ENCODE measurements at places on chromosomes 1 and 21.

DNA sequence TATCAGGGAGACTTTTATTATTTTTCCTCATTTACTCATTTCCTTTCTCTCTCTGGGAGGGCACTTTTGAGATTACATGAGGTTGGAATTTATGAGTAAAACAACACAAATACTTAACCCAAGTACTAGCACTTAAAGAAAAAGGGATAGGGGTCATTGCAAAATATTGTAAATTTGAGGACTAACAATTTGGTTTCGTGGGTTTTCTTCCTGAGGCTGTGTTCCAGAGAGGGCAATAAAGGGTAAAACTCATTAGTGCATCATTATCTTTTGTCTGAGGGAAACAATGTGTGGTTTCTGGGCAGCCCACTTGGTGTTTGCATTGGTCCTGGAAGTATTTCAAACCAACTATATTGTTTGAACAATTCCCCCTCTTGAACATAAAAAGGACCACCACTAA lies 96.5 kb downstream of the GREM2 start:
- no peak for DNase-seq

GRCh38 chr1:201509601-201510374 lies 2.9 kb upstream of the CSRP1 start:
- DNase-seq, result no peak

DNA sequence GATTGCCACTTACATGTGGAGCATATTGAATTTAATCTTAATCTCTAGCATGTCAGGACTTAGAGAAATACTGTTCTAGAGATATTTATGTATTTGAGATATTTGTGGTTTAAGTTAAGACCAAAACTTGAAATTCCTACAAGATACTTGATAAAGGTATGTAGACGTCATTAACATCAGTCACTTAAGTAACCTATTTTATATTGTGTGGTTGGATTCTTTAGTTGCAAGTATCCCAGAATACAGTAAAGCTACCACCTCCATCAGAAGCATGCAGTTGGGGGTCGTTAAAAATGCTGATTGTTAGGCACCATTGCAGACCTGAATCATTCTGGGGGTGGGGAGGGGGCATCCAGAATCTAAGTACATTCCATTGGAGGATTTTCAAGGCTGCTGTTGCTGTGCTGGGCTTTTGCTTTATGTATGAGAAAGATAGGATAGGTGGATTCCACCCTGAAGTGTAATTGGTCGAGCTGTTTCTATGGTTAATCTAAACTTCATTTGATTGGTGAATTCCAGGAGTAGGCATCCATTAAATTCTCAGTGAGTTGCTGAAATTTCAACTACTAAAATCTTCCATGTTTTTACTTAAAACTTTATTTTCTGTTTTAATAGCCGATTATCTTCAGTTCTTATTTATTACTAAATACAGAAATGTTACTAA lies 4.0 kb downstream of the H3-3A start:
- DNase-seq, result no peak

DNA sequence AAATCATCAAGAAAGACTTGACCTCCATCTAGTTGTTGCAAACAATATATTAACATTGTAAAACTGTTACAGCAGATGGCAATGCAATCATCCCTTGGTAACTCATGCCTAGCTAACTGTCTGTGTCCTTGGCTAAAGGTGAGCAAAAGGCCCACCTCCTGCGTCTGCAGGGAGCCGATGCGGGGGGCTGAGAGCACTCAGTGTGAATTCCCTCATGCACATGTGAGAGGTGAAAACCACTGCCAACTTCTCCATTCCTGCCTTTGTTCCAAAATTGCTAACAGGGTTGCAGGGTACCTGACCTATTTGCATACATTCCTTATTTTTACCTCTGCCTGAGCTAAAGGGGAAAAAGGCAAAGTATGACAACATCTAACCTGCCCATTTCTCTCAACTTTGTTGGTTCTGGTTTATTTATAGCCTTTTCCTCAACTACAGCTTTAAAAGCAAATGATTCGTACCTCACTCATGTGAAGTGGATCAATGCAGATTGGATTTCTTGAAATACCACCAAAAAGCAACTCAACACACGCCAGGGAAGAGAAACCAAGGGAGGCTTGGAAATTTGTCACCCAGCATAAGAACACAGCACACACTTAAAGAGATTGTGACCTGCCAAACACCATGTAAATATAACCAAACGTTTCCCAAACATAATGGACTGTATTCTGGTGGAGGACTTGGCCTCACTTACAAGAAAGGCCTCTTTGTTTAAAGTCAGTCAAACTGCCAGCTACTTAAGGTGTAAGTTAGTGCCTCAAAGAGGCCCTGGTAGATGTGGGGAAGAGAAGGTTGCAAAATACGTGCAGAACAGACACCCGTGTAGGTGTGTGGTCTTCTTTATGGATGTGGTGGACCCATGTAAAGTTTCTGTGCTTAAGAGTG lies 651.0 kb downstream of the SMYD3 start:
- no peak for DNase-seq

DNA sequence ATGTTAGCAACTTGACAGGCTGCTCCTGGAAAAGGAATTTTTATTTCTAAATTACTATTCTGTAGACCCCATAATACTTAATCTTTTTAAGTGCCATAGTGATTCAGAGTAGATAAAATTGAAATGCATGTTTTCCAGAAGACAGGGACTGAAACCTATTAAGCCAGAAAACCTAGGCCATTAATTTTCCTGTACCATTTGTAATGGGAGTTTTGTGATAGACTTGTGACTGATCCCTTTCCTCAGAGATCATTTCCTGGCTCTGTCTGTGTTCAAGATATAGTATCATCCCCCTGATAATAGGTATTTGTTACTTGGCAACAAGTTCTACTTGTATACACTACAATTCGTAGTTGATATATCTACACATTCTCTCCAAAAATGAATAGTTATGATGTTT lies 1609.8 kb downstream of the AMY1C start:
- DNase-seq, result no peak
